Choroid plexus epithelial cell (primary cell): ENCODE measurements at places on chromosomes 1 and 21.

- no peak for DNase-seq
These were observed 45.7 kb upstream of the PLPPR4 start for GRCh38 chr1:99218572-99218971.

DNA sequence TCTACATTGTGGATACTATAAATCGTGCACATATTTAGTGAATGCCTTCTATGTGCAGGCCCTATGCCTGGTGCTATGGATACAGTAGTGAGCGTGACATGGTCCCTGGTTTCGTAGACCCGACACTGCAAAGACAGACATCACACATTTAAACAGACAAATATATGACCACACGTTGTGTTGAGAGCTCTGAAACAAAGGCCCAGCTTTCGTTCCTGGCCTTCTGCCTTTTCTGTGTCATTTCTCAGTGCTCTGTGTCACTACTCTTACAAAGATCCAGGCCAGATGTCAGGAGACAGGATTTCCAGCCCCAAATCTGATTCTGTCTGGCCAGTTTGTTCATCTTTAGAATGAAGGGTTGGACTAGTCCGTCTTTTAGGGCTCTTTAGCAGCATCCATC, 19.3 kb upstream of the TRABD2B start:
- DNase-seq, result no peak

- DNase-seq, result no peak
These were observed 56.8 kb downstream of the ECE1 start for GRCh38 chr1:21233490-21233889.

- no peak for DNase-seq
These were observed 717.4 kb upstream of the ZP4 start for GRCh38 chr1:238608144-238608543.

DNA sequence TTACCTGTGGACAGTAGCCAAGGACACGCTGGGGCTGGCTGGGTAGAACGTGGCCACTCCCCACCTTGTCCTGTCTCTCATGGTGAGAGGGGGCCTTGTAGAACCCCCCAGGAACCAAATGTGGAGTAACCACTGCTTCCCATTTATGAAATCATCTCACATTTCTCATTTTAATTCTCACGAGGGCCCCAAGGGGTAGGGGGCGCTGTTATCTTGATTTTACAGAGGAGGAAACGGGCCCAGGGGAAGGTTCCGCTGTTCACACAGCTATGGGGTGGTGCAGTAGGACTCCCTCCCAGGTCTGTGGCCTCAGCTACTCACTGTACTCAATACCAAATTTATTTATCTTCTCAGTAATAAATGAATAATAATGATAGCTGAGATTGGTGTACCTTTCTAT, 5.5 kb downstream of the SMPDL3B start:
- peak; percentile 54 for DNase-seq

GRCh38 chr1:28510970-28511440, 5.2 kb downstream of the RCC1 start:
- DNase-seq, result peak; percentile 46

DNA sequence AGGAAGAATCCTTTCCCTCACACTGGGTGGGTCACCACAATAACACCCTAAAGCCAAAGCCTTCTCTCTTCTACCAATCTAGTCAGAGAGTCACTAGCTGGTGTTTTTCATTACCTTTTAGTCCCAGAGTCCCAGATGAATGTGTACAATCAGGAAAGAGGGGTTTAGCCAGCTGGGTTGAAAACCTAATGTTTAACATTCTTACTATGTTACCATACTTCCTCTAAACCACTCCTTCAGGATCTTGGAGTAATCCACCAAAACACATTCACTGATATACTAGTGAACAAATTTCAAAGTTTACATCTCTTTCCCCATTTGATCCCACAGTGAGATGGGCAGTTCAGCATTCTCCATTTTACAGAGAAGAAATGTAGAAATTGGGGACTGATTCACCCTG, 9.7 kb downstream of the LPAR3 start:
- DNase-seq, result peak; percentile 35

DNA sequence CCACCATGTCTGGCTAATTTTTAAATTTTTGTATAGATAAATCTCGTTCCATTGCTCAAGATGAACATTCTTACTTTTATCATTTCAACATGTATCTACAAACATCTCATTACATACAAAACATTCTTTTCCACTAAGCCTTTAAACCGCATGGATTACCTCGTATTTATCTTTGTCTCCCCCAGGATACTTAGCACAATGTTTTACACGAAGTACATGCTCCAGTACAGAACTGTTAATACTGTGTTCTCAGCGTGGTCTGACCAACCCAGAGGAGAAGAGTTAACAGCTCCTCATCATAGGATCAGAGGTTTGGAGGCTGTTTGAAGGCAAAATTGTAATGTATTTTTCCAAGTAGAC, 7.4 kb downstream of the PIK3C2B start:
- DNase-seq, result no peak

DNA sequence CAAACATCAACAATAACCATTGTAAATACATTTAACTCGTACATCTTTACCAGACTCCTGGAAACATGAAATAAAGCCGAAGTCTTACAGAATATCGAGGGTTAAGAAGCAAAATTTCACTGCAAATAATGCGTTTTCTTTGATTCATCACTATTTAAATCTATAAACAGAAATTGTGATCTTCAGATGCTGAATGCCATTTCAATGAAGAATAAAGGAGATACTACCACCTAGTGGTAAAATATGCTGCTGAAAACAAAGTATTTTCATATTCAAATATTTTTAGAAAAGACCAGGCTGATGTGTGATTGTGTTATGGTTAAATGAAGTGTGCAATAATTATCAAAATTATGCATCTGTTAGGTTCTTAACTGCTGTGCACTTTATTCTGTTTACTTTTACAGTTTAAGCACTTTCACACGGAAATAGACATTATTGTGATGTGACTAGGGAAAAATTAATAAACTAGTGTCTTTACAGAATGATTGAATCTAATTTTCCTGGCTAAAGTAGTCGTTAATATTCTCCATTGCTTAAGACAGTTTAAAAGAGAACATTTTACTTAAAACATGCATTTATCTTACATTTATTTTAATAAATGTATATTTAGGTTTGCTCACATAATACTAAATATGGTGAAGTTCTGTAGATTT, 1093.1 kb downstream of the MRPL39 start:
- DNase-seq, result peak; percentile 1

GRCh38 chr1:114109981-114110380, 43.7 kb downstream of the SYT6 start:
- DNase-seq, result no peak

GRCh38 chr1:55358581-55358980, 143.4 kb upstream of the USP24 start:
- no peak for DNase-seq

GRCh38 chr1:46364612-46365011, 24.0 kb downstream of the NSUN4 start:
- DNase-seq, result no peak

DNA sequence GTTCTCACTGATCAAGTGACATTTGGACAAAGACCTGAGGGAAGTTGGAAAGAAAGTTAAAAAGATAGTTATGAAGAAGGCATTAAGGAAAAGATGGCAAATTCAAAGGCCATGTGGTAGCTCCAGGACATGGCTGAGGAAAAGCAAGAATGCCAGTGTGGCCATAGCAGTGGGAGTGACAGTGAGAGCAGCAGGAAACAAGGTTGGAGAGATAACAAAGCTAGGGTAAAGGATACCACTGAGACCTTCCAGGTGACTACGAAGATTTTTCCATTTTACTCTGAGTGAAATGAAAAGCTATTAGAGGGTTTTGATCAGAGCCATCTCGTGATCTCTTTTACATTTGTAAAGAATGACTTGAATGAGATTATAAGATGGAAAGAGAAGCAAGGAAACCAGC, 170.6 kb downstream of the SLC44A5 start:
- no peak for DNase-seq

GRCh38 chr1:212622906-212623305, 14.3 kb downstream of the ATF3 start:
- no peak for DNase-seq

GRCh38 chr1:34166191-34166624, 1.2 kb upstream of the CSMD2 start:
- no peak for DNase-seq
